ENCODE measurements at places on chromosomes 5 and 9.
A peak's percentile ranks its signal among the peaks of the same experiment; 100 is the strongest.

DNA sequence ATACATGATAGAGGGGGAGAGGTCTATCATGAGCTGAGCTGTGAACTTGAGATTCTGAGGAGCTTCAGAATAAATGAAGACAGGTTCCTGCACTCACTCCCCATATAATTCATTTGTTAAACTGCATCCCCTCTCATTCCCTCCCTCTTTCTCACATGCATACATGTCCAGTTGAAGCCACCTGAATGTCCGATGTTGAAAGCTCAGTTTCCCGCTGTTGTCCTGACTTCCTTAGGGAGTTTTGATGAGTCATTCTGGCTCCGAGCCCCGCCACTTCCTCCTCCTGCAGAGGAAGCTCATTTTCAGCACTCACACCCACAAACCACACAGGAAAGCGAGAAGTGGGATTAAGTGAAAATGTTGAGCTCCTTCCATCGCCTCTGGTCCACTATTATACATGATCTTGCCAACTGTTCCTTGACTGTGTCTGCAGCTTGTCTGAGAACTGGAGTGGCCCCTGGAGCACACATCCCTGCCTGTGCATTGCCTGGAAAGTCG, 121.2 kb downstream of the CEMIP2 start:
- DNase-seq = peak; percentile 70

DNA sequence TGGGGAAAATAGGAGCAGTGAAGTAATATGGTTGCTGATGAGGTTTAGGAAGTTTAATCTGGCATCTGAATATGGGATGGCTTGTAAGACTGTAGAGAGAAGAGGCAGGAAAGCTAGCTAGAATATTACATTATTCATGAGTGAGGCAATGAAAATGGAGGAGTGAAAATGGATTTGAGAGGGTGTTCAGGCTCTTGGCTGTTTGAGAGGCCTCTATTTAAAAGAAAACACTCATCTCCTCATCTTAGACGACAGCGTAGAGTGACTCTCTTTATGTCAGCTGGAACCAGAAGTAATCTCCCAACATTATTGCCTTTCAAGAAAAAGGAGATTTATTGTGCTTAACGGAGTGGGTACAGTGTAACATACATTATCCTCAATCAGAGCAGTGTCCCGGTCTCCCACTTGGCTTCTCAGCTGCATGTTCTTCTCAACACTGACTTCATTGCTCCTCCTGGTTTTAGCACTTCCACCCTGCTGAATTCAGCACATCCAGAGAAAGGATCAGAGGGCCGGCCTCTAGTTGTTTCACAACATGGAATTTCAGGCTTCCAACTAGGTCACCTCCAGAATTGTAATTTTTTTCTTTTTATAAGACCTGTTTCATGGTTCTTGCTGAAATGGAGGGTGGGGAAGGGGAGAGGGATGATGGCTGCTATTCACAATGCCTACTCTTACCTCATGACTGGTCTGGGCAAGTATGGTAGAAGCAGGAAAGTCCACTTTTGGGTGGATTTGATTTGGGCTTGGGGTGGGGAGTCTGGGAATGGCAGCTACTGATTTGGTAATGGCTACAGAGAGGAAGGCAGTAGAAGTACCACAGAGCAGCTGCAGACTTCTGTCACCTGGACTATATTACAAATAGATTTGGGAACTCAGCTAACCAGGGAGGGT, 52.9 kb upstream of the KIAA1958 start:
- no peak for DNase-seq

DNA sequence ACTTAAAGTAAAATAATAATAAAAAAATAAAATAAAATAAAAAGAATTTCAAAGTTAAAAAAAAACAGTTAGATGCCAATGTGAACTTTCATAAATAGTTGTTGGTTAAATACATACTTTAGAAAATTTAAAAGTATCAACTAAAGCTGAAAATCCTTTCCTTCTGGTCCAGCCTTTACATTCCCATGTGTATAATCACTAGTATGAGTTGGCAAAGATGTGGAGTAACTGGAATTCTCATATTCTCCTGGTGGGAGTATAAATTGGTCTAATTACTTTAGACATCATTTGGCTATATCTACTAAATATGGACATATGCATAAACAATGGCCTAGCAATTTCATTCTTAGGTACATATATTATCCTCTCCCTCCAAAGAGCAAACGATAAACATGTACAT, 619.9 kb downstream of the PTPRD start:
- DNase-seq = no peak

GRCh38 chr5:14928661-14929060, 57.1 kb upstream of the ANKH start:
- no peak for DNase-seq

GRCh38 chr5:123176224-123176937, 87.3 kb downstream of the PRDM6 start:
- no peak for DNase-seq

DNA sequence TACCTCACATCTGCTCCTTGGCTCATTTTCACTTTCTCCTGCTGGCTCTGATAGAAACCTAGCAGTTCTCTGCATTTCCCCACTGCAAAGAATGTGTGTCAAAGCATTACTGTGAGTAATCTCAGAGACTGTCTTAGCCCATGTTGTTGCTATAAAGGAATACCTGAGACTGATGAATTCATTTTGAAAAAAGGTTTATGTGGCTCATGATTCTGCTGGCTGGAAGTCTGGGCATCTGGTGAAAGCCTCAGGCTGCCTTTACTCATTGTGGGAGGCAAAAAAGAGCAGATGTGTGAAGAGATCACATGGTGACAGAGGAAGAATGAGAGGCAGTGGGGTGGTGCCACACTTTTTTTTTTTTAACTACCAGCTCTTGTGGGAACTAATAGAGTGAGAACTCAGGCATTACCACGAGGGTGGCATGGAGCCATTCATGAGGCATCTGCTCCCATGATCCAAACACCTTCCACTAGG, 191.6 kb upstream of the CTNND2 start:
- DNase-seq = no peak

- no peak for DNase-seq
These were observed 21.0 kb downstream of the CDKL3 start for GRCh38 chr5:134345996-134346395.

DNA sequence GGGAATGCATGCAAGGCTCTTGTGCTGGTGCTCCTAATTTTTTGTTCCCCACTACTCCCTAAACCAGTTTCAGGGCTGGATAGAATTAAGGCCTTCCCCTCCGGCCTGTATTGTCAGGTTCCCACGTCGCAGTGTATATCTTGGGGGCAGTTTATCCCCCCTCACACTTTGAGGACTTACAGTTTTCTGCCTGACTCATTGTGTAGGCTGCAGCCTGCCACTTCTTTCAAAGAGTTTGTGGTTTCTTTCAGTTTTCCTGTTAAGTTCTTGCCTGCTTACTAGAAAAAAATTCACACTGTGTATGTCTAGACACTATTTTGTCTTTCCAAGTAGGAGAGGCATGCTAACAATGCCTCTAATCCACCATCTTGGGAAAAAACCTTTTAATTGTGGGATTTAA, 28.4 kb upstream of the BTNL3 start:
- DNase-seq = no peak

DNA sequence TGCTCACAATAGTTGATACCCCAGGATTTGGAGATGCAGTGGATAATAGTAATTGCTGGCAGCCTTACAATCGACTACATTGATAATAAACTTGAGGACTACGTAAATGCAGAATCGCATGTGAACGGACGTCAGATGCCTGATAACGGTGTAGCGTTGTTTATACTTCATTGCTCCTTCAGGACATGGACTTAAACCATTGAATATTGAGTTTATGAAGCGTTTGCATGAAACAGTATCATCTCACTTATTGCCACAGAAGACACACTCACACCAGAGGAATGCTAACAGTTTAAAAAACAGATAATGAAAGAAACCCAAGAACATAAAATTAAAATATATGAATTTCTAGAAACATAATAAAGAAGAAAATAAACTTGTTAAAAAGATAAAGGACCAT, 101.6 kb downstream of the GABBR2 start:
- DNase-seq = no peak

DNA sequence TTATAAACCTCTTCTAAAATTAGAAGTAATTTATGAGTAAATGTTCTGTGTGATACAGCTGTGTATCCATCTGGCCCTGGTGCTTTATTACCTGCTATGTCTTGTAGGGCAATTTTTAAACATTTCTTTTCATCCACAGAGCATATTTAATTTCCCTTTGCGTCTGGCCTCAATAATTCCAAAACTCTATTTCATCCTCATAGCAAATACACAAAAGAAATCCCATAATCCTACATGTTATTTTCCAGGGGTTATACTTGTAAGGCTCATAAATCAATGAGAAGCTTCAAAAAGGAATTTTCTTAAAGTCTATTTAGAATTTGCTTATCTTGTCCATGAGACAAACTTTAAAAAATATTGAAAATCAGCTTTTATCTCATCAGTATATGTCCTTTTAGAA, 167.0 kb downstream of the TTC39B start:
- DNase-seq = no peak

DNA sequence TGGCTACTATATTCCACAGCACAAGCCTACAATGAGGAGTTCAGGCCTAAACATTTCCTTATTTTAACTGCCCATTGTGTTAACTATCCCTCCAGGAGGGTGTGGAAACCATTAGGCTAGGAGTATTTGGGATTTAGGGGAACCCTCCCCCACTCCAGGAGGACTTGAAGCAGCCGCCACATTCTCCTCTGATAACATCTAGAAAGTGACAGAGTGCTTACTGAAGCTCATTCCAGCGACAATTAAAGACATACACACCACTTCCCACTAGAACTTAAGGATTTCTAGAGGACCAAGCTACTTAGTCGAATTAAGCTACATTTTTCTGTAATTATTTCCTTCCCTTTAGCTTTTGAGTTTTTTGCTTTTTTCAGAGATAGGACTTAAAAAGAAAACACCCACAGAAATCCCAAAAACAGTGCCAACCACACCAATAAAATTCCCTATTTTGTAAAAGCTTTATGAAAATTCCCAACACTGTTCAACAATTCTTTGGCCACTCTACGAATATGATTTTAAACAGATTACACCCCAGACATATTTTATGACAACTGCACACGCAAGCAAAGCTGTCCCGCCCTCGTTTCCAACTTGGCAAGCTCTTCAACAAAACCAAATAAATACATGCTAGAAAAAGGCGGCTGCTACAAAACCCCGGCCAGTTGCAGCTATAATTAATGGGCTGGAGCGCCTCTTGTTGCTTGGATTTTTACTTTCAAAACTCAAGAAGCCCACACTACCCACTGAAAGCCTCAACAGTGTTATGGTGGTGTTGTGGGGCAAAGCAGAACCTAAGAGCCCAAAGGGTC, 4.5 kb downstream of the ROR2 start:
- DNase-seq = peak; percentile 48
